ENCODE measurements at places on chromosomes 16 and 17.
A peak's percentile ranks its signal among the peaks of the same experiment; 100 is the strongest.

GRCh38 chr16:68873635-68874471 lies 30.5 kb downstream of the TANGO6 start:
- no peak for DNase-seq

DNA sequence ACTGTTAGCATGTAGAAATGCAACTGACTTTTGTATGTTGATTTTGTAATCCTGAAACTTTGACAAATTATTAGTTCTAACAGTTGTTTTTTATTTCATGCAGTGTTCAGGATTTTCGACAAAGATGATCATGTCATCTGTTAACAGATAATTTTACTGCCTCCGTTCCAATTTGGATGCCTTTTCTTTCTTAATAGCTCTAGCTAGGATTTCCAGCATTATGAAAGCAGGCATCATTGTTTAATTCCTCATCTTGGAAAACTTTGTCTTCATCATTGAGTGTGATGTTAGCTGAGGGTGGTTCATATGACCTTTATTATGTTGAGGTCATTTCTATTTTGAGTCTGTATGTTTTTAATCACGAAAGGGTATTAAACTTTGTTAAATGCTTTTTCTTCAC lies 31.9 kb downstream of the RMI2 start:
- no peak for DNase-seq

GRCh38 chr17:42991471-42991870 lies 6.7 kb upstream of the RPL27 start:
- DNase-seq: no peak

- no peak for DNase-seq
Observed at GRCh38 chr17:75664099-75664549, 2.8 kb downstream of the RECQL5 start.

GRCh38 chr17:61338000-61338798 lies 61.4 kb upstream of the TBX2 start:
- no peak for DNase-seq

GRCh38 chr16:70754851-70755600 lies 45.9 kb downstream of the VAC14 start:
- DNase-seq: peak; percentile 31
